ENCODE measurements at places on chromosomes 16 and 17. TPM values are rescaled to one million over a fixed set of nuclear protein-coding genes. Genes with fewer than 3 reads are reported as not detected.

GRCh38 chr16:5523829-5524228 lies 426.2 kb upstream of the EEF2KMT start:
- DNase-seq = no peak

The ITGAD gene
- not detected for total RNA-seq

- no peak for DNase-seq
Measured at GRCh38 chr17:28328325-28328724, 6.9 kb downstream of the IFT20 start.

The ADORA2B gene
- total RNA-seq = 42.6 TPM

DNA sequence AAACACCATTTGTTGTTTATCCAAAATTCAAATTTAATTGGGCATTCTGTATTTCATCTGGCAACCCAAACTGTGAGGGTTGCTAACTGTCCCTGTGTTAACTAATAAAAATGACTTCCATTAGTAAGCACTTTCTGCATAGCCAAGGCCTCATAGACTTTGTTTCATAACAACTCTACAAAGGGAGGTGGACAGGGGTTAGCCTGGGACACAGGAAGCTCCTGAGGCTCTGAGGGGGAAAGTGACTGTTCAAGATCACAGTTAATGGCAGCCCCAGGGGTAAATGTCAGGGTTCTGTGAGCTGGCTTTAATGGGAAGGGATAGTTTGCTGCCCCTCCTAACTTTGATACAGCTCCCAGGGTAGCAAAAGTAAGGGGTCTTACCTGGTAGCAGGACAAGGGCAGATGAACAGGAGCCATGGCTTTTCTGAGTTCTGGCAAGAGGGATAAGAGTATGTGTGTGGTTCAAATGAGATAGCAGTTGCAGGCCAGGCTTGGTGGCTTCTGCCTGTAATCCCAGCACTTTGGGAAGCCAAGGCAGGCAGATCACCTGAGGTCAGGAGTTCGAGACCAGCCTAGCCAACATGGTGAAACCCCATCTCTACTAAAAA lies 2.2 kb downstream of the HEATR9 start:
- DNase-seq = no peak

- DNase-seq = no peak
Measured at GRCh38 chr17:36034127-36034526, 16.4 kb upstream of the CCL23 start.

- DNase-seq = no peak
Measured at GRCh38 chr16:79897104-79897452, 296.5 kb upstream of the MAF start.

The NEUROD2 gene
- not detected for total RNA-seq

The RHBDL1 gene
- total RNA-seq = 2.0 TPM

DNA sequence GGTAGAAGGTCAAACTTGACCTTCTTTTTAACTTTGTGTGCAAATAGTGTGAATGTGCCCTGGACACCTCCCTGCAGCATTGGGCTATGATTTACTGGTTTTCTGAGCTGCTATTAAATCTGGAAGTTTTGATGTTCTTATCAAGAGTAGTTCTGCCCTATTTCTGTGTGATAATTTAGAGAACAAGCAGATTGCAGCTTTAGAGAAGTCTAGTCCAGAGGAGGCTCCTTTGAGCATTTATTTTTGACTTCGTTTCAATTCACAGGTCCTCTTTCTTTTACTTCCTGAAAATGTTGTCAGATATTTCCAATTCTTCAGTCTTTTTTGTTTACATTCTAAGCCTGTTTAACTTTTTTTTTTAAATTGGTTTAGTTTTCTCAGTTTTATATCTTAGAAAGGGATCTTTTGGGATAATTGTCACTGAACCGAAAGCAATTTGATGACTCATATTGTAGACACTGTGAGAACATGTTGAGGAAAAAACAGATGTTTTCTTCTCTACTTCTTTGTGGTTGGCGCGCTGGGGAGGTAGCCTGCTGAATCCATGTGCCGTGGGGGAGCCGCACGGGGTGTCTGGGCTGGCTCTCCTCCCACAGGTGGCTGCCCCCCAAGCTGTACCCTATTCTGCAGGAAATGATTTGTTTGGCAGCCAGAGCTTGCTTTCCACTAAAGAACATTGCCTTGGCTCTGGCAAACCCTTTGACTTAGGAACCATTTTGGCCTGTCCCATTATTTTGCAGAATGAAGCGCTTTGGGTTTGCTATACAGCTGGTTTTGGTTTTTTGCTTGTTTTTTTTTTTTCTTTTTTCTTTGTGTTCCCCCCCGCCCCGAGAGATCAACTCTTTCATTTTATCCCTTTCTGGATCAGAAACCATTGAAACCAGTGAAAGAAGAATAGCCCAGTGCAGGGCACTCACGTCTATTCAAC lies 53.4 kb downstream of the MFSD11 start:
- DNase-seq = peak; percentile 68

DNA sequence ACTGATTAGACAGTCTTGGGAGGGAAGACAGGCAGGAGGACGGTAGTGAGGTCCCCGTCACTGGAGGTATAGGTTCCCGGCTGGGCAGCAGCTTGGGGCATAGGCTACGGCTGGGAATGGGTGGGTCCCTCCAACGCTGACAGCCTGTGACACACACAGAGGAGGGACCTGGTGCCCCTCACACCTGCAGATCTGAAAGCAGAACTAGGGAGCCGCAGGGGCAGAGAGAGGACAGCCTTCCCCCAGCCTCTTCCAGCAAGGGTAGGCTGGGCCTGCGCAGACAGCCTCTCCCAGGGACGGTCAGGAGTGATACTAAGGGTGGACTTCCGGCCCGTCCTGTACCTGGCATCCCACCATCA lies 2.0 kb downstream of the P2RX1 start:
- no peak for DNase-seq

GRCh38 chr16:50288026-50288425 lies 21.7 kb downstream of the ADCY7 start:
- no peak for DNase-seq

DNA sequence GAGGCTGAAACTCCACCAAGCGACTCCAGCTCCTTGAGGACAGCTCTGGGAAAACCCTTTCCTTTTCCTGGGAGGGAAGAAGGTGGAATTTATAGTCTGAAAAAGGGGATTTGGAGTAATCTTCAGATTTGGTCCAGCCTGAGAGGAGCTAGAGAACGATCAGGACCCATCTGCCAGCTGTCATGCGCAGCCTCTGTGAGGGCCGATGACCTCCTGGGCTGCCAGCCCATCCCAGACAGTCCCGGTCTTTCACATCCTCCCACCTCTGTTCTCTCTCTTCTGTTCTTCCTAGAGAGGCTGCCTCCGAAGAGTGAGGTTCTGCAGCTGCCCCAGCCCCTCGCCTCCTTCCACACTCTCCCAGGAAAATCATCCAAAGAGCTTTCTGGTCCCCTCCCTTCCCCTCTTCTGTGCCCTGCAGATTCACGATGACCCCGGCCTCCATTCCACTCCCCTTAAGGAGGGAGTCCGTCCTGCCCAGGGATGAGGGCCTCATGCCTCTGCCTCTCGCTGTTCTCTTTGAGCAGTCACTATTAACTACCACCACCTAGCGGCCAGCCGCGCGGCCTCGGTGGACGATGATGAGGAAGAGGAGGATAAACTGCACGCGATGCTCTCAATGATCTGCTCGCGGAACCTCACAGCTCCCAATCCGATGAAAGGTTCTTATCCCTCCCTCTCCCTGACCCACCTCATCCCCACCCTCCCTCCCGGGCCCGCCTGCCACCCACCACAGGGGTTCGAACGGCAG lies 29.6 kb downstream of the SGSM2 start:
- no peak for DNase-seq

DNA sequence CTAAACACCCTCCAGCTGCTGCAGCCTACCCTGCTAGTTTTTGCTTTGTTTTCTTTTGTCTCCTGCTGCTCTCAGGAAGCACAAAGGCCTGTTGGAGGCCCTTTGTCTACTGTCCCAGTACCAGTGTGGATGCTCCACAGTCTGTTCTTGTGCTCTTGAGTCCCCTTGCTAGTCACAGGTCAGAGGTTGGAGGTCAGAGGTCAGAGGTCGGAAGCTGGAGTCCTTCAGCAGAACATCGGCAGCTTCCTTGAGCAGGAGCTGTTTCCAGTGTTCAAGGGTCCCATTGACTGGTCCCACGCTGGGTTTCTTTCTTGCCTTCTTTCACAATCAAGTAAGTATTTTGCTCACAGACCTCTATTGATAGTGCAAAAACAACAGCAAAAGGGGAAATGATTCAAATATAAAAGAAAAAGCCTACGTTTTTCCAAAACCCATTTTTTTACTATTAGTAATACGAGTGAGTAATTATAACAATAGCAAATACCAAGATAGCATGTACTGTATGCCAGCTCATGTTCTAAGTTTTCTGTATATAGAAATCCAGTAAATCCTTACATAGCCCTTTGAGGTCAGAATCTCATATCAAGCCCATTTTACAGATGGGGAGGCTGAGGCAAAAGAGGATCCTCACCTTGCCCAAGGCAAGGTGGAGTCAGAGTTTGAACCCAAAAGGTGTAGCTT lies 10.9 kb upstream of the IL34 start:
- DNase-seq = peak; percentile 77

DNA sequence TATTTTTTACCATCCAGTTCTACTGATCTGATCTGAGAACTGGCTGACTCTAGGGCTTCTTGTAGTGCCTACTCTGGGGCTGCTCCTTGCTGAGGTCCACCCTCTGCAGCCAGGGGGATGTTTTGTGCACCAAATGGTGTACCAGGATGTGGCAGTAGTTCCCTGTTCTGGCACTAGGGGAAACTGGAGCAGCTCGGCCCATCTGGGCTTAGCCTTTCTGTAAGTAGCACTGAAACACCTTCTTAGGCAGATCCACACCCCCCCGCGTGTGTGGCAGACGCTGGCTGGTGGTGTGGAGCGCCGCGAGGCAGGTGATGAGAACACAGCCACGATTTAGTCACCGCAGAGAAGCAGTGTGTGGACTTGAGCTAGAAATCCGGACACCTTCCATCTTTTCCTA lies 17.0 kb downstream of the DUSP14 start:
- no peak for DNase-seq

- DNase-seq = no peak
Measured at GRCh38 chr17:65246252-65246651, 109.1 kb downstream of the RGS9 start.

The DNAH9 gene
- 0.21 TPM for total RNA-seq

The CTRL gene
- 0.35 TPM for total RNA-seq
